Foreskin keratinocyte (primary cell): ENCODE measurements at places on chromosomes 7 and 10. TPM values are rescaled to one million over a fixed set of nuclear protein-coding genes. Genes with fewer than 3 reads are reported as not detected.

GRCh38 chr7:131522325-131522930 lies 34.0 kb downstream of the PODXL start:
- no peak for DNase-seq

DNA sequence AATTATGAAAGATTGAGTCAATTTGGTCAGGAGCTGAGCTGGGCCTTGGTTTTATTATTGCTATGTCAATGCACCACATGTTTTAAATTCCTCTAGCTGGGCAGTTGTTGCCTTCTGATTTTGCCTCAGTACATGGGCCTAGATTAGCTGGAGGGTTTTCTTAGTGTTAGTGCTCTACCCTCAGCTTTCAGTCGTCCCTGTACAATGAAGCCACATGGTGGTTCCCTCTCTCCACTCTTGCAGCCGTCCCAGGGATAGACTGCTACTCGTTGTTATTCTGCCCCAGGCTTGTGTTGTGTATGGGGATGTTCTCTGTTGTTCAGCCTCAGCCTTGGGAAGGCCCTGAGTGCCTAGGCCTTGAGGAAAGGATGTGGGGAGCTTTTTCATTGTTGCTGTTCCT lies 37.0 kb downstream of the NHLRC2 start:
- no peak for DNase-seq

Gene OR2A42
- polyA plus RNA-seq = not detected in 2 replicates

Gene FOXP2
- polyA plus RNA-seq = 0.08 and 0.16 TPM in 2 replicates

- DNase-seq = no peak
Observed at GRCh38 chr7:6654842-6655610, 17.9 kb downstream of the ZNF316 start.

GRCh38 chr7:133678137-133678814 lies 425.4 kb downstream of the EXOC4 start:
- DNase-seq = peak; percentile 22

- DNase-seq = no peak
Observed at GRCh38 chr10:26733750-26734568, 36.5 kb downstream of the PDSS1 start.

Gene ATE1
- 4.1 and 5.2 TPM in 2 replicates for polyA plus RNA-seq

DNA sequence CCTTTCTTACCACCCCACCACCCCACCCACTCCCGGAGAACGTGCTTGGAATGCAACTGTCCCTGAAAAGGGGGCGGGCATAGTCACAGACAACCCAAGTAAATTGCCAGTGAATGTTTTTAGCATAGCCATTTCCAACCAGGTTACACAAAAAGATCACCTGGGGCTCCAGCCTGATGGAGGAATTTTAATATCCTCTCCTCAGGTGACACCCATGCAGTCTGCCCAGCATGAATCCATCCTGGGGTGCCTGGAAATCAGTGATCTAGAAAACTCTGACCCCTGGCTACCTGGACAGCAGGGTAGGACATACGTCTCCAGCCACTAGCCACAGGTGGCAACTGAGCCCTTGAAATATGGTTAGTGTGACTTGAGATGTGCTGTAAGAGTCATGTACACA lies 61.1 kb downstream of the SORBS1 start:
- DNase-seq = no peak

DNA sequence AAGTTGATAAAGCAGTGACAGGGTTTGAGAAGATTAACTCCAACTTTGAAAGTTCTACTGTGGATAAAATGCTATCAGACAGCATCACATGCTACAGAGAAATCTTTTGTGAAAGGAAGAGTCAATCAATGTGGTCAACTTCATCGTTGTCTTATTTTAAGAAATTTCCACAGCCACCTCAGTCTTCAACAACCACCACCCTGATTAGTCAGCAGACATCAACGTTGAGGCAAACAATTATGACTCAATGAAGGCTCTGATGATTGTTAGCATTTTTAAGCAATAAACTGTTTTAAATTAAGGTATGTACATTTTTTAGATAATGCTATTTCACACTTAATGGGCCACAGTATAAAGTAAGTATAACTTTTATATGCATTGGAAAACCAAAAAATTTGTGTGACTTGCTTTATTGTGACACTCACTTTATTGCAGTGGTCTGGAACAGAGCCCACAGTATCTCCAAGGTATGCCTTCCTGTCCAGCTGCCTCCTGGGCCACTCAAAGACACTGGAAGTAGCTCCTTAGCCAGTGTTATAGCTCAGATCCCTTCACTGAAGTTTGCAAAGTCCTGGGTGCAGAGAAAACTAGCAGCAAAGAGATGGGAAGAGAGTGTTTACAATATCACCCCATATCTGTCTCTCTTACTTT lies 293.1 kb downstream of the ARHGAP12 start:
- peak; percentile 49 for DNase-seq

DNA sequence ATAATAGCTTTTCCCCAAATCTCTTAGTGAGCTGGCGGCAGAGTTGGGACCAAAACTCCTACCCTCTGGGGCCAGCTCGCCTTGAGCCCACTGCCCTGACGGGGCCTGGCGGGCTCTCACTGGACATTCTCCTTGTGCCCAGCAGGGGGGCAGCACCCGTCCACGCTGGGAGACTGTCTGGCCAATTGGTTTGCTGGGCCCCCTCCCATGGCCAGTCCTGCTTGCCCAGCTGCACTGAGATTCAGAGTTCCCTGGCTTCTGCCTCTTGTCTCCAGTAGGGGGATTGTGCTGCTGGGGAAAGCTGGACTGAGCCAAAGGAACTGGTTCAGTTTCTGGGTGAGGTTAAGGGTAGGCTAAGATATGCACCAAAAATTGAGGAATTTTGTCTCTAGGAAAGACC lies 59.8 kb downstream of the RAMP3 start:
- no peak for DNase-seq

Gene DLX5
- polyA plus RNA-seq = 0.20 and 0.26 TPM in 2 replicates

Gene STEAP4
- 0.01 and 0.03 TPM in 2 replicates for polyA plus RNA-seq

GRCh38 chr7:16027396-16027795 lies 340.9 kb upstream of the MEOX2 start:
- DNase-seq = no peak

Gene MMRN2
- polyA plus RNA-seq = 2.8 and 4.9 TPM in 2 replicates

Gene LRRD1
- polyA plus RNA-seq = not detected in 2 replicates

DNA sequence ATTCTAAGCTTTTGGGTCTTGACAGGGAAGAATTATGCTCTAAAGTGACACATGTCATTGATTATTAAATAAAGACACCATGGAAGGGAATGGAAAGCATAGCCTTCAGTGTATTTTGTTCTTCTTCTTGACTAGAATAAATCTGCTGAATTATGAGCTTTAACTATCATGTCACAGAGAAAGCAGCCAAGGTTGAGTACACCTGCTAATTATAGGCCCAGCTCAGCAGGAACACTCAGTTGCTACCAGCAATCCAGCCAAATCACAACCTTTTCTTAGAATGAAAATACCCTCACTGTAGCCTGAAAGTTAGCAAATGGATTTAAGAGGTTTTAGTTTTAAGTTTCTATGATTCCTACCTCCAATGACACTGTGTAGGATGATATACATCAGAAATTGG lies 225.3 kb upstream of the RHOBTB1 start:
- DNase-seq = no peak

Gene GET4
- 40.9 TPM in 2 replicates for polyA plus RNA-seq

Gene ZNF680
- 1.4 and 1.9 TPM in 2 replicates for polyA plus RNA-seq

GRCh38 chr7:9945131-9945530 lies 1028.5 kb upstream of the PHF14 start:
- no peak for DNase-seq

- no peak for DNase-seq
Observed at GRCh38 chr10:7479861-7480598, 69.2 kb upstream of the SFMBT2 start.

DNA sequence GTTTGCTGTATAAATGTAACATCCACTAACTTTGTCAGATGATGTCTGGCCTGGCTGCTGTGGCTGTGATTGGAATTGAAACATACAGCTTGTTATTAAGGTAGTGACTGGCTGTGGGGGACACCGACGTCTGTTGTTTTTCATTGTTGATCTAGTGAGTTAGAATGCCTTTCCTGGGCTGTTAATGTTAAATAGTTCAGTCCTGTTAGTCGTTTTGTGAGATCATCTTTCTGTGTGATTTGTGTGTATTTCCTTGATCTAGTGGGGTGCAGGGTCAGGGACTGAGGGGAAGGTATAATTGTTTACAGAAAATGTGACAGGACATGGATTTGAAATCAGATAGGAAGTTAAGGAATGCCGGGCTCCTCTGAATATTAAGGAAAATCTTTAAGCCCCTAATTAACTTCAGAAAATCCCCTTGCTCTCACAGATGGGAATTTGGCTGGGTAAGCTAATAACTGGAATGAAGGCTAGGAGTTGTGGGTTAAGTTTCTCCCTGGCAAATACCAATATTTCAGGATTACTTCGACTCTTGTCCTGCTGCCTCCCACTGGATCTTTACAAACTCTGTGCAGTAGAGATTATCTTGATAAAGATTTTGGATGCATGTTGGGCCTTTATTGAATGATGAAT lies 163.1 kb downstream of the AUTS2 start:
- DNase-seq = no peak

DNA sequence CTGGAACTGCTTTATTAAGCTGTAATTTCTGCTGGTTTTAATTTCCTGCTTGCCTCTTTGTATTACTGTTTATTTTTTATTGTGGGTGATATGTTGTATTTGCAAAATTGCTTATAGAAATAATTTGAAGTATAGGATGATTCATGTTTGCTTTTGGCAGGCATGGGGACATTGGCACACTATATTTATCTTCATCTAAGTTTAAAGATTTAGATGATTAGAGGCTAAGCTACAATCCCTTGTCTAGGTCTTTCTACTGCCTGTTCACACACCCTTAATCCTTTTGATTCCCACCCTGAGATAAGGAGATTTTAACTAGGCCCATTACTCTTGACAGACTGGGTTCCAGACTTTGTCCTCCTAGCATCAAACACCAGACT lies 182.8 kb upstream of the KAT6B start:
- DNase-seq = no peak

- DNase-seq = no peak
Observed at GRCh38 chr7:41592236-41592635, 110.7 kb downstream of the INHBA start.

Gene HOXA4
- 1.3 and 2.3 TPM in 2 replicates for polyA plus RNA-seq

DNA sequence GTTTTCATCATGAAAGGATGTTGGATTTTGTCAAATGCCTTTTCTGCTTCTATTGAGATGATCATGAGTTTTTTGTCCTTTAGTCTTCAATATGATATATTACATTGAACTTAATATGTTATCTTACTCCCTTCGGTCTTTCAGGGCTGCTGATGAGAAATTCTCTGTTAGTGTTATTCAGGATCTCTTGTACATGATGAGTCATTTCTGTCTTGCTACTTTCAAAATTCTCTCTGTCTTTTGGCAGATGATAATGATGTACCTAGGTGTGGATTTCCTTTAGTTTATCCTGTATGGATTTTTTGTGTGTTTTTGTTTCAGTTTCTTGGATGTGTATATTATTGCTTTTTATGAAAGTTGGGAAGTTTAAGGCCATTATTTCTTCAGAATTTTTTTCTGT lies 320.9 kb upstream of the NPSR1 start:
- no peak for DNase-seq

DNA sequence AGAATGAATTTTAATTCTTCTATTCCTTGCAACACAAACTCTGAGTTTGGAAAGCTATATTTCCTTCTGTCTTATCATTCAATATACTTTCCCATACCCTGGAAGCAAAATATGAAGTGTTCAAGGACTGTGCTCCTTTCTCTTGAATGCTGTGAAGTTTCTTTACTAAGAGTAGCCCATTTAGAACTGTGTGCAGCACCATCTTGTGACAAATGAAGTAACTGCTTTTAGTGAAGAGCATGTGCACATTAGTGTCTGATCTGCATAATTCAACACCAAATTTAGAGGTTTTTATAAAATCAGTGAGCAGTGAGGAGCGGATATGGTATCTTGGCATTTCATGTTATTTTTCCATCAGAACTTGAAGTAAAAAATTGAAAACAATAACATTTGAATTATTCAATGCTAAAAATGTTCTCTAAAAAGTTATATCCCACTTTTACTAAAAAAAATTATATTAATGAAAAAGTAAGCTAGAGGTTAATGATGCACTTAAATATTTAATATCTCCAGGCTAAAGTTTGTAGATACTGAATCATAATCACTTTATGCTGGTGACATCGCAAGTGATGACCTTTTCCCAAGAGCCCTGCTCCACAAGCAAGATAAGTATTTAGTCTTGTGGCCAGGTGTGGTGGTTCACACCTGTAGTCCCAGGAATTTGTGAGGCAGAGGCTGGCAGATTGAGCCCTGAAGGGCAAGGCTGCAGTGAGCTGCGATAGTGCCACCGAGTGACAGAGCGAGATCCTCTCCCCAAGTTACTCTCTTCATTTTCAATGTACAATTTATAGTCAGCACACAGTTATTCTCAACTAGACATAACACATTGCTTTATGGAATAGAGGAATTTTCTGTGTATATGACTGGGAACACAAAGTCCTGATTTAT lies 108.8 kb upstream of the PCLO start:
- peak; percentile 45 for DNase-seq

Gene FASTK
- 64.6 and 71.5 TPM in 2 replicates for polyA plus RNA-seq

DNA sequence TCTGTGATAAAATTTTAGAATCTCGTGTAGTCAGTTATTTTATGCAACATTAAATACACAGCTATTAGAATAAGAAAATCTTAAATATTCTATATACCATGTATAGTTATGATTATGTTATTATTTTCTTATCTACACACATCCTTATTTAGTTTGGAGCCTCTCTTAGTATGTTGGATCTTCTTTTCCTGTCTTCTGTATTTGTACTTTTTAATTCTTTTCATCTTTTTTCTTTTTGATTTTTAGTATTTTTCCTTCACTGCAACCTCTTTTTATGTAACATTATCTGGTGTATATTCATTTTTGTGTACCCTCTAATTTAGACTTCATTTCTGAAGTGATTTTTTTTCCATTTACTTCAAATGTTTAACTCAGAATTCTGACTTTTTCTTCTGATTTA lies 48.9 kb downstream of the ZMYND11 start:
- no peak for DNase-seq

DNA sequence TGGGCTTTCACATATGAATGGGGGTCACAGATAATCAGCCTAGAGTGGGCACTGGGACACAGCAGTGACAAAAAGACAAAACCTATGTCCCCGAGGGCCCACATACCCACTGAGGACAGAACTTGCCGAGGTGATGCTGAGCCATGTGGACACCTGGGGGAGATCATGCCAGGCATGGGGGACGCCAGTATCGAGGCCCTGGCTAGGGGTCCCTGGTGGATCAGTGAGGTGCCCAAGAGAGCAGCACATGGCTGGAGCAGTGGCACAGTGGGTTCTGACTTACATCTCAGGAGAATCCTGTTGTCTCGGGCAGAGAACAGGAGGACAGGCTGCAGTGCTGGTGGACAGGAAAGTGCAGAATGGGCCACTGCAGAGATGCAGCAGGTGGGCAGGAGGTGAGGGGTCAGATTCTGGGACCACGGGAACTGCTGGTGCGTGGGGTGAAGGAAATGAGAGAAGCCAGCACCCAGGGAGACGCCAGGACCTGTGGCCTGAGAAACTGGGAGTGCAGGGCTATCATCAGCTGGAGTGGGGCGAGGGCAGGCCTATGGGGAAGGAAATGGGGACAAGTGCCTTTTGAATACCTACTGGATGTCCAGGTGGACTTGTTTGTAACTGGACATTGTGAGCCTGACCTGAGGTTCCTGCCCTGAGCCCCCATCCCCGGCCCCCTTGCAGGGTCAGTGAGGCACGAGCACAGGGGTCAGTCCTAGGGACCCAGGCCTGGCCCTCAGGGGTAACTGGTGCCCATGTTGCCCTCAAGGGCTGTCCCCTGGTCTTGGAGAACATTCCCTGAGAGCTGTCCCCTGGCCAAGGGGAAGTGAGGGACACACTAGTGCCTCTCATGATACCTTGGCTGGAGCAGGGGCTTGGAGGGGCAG lies 91.2 kb upstream of the RET start:
- DNase-seq = no peak

- no peak for DNase-seq
Observed at GRCh38 chr7:121391686-121392085, 4.4 kb downstream of the FAM3C start.

GRCh38 chr10:92014620-92015019 lies 91.0 kb downstream of the BTAF1 start:
- no peak for DNase-seq

GRCh38 chr10:110241841-110242240 lies 34.4 kb downstream of the MXI1 start:
- DNase-seq = no peak
